ENCODE measurements at places on chromosomes 2 and 18.

DNA sequence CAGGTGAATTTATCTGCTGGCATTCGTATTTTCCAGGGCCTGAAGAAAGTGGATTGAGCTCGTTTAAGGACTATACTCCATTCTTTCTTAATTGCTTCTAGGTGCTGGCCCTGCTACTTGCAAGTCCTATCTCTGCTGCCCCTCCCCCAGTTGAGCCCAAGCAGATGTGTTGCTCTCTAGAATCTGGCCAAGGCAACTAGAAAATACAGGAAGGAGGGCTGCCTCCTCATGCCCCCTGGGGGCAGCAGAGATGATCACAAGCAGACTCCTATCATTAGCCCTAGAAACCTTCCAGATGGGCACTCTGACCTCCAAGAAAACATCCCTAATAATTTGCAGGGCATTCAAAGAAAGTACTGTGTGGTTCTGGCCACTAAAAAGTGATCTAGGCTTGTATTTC, 72.5 kb upstream of the CYP26B1 start:
- DNase-seq, result no peak

DNA sequence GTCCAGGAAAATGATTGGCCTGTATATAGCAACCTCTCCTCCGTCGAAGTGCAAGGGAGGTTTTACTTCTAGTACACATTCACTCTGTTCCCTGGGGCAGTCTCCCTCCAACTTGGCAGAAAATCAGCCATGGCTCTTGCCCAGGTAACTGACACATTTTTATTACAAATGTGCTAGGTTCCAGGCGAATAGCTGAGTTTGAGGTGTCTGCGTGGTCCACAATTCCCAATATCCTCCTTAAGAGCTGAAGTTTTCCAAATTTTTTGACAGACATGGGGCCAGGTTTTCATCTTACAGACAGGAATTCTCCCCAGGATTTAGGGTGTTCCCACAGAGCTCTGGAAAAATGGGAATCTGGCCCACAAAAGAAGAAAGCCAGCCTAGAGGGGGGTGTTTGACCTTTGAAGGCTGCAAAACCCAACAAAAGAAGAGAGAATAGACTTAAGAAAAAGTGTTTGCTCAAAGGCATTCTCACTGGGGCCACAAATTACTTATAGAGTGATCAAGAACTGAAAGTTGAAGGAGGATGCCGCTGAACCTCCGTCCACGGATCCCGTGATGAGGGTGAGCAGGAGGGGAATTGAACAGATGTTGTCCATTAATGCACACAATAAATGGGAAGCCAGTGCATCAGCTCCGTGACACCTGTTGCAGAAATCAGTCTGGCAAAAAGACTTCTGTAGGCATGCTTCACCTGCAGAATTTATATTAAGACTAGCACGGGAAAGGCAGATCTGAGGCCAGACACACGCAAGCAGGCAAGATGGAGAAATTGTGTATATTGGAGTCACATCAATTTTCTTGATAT, 242.3 kb upstream of the COPS8 start:
- no peak for DNase-seq

DNA sequence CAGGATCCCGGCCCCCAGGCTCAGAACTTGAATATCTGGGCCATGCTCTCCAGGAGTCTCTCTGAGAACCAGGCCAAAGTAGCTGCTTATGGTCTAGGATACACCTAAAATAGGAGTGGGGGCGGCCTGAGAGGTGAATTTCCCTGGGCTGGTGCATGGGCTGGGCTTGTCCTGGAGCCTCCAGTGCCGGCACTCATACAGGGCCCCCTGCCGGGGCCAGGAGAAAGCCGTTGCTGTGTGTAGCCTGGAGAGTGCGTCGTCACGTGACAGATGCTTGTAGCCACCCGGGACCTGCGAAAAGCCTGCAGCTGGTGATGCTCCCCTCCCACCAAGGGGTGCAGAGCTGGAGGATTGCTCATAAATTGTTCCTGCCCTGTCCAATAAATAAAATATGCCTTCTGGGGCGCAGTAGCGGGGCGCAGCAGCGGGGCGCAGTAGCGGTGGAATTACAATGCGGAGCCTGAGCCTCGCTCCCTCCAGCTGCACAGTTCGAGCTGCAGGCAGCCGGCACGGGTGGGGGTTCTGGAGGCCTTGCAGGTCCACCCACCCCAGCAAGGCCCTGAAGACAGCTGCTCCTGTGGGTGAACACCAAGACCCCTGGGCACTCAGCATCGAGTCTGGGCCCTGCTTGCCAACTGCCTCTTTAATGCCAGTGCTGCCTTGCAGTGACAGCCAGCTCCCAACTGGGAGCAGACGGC, 289.9 kb downstream of the NDUFA10 start:
- no peak for DNase-seq

DNA sequence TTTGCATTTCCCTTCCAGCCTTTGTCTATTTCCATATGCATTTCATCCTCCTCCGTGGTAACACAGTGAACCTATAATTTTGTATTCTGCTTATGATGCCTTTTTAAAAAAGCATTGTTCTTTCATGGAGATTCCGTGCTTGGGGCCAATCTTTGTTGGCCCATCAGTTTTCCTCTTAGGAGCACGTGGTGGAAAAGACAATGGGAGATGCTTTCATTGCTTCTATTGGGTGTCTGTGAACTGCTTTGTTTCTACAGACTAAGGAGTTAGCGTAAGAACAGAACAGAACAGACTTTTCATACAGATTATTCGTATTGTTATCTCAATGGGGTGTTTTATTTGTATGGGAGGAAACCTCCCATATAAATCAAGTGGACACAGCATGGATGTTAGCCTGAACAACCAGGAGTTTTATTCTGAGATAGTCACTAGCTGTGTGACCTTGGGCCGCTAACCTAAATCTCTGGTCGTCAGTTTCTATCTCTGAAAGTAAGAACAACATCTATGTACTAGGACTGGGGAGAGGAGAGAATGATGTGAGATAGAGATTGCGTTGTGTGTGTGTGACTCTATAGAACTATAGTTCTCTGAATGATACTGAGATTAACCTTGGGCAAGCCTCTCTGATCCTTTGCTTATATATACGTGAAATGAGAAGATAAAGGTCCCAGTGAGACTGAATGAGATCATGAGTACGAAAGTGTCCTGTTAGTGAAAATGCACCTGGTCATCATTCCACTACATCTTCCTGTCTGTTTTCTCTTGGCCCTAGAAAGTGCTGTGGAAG, 22.9 kb upstream of the YWHAQ start:
- DNase-seq, result no peak

- peak; percentile 53 for DNase-seq
Observed at GRCh38 chr2:157439824-157440186, 4.1 kb downstream of the CYTIP start.

DNA sequence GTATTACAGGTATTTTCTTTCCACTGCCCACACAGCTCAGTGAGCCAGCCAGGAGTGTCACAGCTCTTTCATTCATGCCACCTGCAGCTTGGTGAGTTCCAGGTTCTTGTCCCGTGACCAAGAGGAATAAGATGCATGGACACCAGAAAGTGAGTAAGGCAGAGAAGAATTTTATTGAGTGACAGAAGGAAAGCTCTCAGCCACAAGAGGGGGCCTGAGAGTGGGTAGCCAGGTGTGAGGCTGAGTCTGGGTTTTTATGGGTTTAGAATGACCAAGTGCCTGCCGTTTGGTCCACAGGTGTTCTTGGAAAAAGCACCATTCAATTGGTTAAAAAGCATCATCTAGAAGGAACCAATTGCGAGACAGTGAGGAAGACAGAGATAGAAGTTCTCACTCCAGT, 1097.1 kb upstream of the SLC39A10 start:
- DNase-seq, result no peak

DNA sequence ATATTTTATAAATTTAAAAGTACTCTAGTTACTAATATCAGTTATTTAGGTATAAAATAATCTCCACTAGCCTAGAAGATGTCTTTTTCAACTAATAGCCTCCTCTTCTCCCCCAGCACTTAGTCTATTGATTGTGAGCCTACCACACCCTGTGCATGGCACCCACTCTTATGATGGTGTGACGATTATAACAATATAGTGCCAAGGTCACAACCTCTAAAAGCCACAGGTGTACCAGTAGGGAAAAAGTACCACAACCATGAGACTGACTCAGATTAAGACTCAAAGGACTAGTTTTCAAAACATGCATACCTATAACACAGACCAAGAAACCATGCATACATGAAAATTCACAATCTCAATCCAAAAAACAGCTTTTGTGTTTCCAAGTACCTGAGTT, 27.6 kb downstream of the THADA start:
- DNase-seq, result no peak

DNA sequence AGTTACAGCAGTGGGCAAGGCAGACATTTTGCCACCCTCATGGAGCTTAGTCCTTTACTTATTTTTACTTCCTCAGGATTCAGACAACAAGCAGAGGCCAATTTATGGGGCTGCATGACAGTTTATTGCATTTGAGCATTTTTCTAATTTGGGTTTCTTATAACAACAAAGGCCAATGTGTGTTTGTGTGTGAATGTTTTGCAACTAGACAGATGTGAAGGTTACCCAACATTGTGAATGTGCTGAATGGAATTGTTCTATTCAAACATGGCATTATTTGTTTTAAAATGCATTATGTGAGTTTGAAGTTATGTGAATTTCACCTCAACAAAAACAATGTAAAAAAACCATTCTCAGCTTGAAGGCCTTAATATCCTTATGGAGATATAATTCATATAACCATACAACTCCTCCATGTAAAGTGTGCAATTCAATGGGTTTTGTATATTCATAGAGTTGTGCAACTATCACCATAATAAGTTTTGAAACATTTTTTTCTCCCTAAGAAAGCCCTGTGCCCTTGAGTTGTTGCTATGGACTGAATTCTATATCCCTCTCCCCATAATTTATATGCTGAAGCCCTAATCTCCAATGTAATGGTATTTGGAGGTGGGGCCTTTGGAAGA, 57.3 kb downstream of the CCDC195 start:
- no peak for DNase-seq

GRCh38 chr18:67385455-67385854, 131.1 kb downstream of the DSEL start:
- no peak for DNase-seq

DNA sequence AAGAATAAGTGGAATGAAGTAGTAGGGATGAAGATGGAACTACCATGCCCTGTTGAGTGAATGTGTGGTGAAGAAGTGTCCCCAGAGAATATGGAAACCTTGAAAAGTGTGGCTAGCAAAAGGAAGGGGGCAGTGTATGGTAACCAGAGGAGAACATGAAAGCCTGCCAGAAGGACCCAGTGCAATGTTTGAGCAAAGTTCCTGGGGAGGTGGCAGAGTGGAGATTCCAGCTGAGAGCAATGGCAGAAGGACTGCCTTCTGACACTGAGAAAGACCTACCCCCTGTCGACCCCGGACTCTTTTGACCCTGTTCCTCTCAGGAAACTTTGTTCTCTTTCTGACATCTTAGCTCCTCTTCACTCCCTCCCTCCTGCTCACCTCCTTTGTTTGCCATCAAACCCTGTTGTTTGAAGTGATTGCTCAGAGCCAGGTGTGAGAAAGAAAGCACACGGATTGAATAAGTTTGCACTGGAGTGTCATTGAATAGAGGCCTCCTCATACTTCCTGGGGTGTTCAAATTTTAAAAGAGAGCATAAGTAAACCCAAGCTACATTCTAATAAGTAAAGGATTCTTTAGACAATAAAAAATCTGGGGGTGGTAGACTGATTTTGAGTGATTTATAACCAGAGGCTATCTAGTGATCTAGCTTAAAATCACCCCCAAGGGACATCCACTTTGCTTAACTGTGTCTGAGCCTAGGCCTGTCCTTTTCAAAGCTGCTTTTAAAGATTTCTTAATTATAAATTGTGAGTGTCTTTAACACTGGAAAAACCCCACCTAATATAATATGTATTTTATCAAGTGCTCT, 57.1 kb downstream of the TRIB2 start:
- DNase-seq, result no peak

All from stimulated activated CD4-positive, alpha-beta T cell treated with anti-CD3 and anti-CD28 coated beads, Interleukin-4, amount 100 ng/mL, for 4 hours (primary cell).